Kidney epithelial cell (primary cell): ENCODE measurements at places on chromosomes 12 and 14. TPM values are rescaled to one million over a fixed set of nuclear protein-coding genes. Genes with fewer than 3 reads are reported as not detected.

The CHST11 gene
- total RNA-seq: 27.2 and 32.6 TPM in 2 replicates

The C1RL gene
- 26.6 and 29.6 TPM in 2 replicates for total RNA-seq

The AQP2 gene
- not detected in 2 replicates for total RNA-seq

The TTC9 gene
- 16.5 and 18.1 TPM in 2 replicates for total RNA-seq

The ZNF268 gene
- 18.6 and 26.2 TPM in 2 replicates for total RNA-seq
